Activated CD8-positive, alpha-beta memory T cell treated with anti-CD3 and anti-CD28 coated beads for 4 hours (primary cell): ENCODE measurements at places on chromosomes 4 and X.

DNA sequence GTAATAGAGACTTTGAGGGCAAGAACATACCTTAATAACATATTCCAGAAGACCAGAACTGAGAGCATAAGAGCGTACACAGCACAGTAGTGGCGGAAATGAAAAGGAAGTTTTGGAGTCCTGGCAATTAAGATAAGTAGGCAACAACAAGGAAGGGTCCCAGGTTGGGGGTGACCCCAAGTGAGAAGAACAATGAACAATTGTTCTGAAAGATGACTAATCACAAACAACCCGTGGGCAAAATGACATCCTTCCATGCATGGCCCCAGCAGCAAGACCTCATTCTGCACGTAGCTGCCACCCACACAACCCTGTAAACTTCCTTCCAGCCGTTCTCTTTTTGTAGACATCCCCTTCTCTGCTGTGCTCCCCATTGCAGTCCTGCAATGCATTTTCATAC is 384.4 kb upstream of the PABPC4L start:
- DNase-seq, result no peak

DNA sequence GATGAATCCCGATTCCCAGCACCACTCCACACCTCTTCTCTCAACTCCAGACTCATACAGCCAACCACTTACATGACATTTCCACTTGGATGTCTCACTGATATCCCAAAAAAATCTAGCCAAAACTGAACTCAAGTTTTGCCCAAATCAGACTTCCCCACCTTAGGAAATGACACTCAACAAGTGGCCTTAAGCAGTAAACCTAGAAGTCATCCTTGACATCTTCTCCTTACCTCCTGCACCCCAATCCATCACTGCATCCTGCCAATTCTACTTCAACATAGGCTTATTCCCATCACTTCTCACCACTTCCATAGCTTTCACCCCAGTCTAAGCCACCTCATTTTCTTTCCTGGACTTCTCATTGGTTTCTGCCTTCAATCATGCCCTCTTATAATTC is 39.1 kb downstream of the PRPS1 start:
- DNase-seq, result no peak

DNA sequence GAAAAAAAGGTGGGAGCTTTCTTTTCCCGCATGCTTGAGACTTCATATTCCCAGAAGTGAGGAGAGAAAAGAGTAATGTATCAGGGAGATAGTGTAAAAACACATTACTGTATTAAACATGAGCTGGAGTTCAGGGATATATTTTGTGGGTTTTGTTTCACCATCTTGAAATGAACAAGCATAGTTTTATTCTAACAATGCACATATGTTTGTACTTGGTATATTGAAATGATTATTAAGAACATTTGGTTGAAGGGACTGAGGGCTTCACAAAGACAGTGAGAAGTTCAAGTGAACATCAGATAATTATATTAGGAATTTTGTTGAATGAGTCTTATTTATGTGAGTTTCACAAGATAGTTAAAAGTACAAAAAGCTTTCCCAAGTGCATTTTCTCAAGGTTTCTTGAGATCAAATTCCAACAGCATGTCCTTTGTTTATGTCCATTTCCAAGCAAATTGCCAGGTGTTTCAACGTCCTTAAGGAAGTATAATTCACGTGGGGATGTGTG is 368.8 kb downstream of the ANKRD50 start:
- DNase-seq, result no peak

GRCh38 chr4:86159216-86159615 is 200.6 kb downstream of the MAPK10 start:
- no peak for DNase-seq

DNA sequence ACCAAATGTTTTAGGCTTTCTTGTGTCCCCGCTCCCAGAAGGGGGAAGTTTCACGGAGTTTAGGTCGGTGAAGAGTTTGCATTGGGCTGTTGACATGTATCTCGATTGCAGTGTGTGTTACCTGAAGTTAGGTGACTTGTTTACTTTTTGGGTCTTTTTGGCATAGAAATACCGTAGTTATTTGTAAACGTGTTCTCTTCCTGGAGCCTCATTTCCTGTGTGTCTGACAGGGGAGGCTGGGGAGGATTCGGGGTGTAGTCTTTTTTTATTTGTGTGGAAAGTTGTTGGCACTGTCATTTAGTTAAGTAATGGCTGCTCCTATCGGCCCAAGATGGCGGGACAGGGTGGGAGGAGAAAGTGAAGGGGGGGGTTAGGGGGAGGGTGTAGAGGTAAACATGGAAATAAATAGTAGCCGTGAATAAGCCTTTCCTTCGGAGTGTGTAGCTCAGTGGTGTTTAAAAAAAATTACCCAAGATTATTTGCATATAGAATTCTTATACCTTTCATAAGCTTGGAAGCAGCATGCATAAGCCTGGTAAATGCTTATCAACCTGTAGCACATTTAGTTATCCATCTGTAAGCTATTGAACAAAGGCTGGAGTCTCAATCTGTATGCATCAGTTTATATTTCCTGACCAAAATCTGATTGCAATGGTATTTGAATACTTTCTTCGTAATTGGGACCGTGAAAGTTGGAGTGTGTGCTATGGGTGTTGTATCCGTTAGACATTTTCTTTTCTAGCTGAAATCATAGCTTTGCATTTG is 1.6 kb downstream of the KDM6A start:
- DNase-seq, result no peak

GRCh38 chr4:48668254-48669017 is 111.6 kb downstream of the FRYL start:
- no peak for DNase-seq

GRCh38 chrX:18654875-18655836 is 16.8 kb downstream of the RS1 start:
- no peak for DNase-seq

DNA sequence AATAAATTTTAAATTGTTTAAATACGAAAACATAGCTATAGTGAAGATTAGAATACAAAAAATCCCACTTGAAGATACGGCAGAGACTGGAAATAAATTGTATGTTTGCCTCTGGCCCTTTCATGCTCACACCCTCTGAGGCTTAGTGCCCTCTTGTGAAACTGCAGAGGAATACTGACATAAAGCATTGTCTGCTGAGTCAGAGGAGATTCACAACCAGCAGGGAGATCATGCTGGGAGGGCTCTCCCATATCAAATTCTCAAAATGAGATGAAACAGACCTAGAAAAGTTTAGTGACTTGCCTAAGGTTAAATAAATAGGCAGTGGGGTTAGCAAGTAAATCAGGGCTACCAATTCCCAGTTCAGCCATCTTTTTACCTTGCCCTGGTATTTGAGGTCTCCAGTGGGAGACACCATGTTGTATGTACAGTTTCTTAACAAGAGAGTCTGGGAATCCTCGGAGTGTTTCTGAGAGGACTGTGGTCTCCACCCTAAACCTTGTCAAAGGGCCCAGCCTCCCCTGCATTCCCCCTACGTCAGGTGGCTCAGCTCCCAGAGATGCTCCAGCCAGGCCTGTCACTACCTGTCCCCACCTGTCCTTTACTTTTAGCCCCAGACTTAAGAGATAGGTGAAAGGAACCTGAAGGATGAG is 581.4 kb upstream of the DIPK2B start:
- no peak for DNase-seq

DNA sequence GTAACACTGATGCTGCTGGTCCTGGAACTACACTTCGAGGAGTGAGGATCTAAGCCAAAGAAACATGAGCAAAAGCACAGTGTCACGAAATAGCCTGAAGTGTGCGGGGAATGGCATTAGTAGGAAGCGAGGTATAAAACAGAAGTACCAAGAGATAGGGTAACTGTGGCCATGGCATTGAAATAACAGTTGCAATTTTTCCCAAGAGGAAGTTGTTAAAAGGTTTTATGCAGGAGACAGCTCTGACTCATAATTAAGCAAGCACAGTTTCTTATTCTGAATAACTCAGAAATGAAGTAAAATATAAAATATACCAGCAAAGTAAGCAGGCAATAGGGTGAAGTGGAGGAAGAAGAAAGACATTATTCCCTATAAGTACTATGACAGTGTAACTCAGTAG is 90.3 kb upstream of the TMEM150C start:
- no peak for DNase-seq

GRCh38 chr4:140937866-140938265 is 181.7 kb upstream of the TBC1D9 start:
- no peak for DNase-seq

GRCh38 chr4:52407545-52407944 is 251.6 kb downstream of the USP46 start:
- no peak for DNase-seq

- DNase-seq, result no peak
Observed at GRCh38 chr4:166282081-166282770, 409.2 kb downstream of the TLL1 start.

- DNase-seq, result no peak
Observed at GRCh38 chrX:38129366-38129765, 91.3 kb downstream of the SRPX start.
